ENCODE measurements at places on chromosomes 16 and 17.

- no peaks in the 10 kb centered on the region for H3K36me3 ChIP-seq
- no peak overlapping the region for H3K4me3 ChIP-seq
- H3K27me3 ChIP-seq: no peaks in the 10 kb centered on the region
- no peaks in the 10 kb centered on the region for H3K4me1 ChIP-seq
- no peak for DNase-seq
Measured at GRCh38 chr16:12613131-12613991, 190.3 kb downstream of the CPPED1 start.

DNA sequence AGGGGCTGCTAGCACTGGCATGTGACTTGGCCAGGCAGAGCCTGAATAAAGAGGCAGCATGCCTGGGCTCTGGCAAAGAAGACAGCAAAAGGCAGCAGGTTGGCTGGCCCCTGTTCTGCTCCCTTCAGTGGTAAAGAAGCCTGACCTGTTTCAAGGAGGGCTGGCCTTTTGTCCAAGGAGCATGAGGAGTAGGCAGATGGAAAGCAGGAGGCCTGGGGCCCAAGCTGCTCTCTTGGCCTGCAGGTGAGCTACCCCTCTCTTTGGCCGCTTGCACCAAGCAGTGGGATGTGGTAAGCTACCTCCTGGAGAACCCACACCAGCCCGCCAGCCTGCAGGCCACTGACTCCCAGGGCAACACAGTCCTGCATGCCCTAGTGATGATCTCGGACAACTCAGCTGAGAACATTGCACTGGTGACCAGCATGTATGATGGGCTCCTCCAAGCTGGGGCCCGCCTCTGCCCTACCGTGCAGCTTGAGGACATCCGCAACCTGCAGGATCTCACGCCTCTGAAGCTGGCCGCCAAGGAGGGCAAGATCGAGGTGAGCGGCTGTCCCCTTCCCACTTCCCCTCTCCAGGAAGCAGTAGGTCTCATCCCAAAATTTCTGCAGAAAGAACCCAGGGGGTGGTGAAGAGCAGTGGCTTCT, 8.0 kb downstream of the TRPV2 start:
- peaks cover 25% of the 10 kb centered on the region for H3K4me1 ChIP-seq
- no peak for DNase-seq
- H3K36me3 ChIP-seq: peaks cover 81% of the 10 kb centered on the region
- H3K4me3 ChIP-seq: no peak overlapping the region
- no peak overlapping the region for H3K27ac ChIP-seq

DNA sequence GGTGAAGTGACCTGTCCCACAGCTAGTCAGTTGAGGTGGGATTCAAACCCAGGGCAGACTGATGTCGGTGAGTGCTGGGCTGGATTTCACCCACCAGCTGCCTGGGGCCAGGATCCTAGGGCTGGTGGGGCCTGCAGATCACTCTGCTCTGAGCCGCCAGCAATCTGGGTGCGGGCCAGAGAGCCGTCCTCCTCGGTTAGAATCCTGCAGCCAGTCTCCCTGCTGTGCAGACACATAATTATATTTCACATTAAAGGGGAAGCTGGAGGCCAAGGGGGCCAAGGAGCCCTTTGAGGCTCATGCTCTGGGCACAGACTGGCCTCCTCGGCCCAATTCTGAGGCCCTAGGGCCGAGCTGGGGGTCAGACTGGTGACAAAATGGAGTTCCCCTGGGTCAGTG, 996 bp upstream of the KCNJ12 start:
- H3K36me3 ChIP-seq: no peaks in the 10 kb centered on the region
- no peak overlapping the region for H3K4me3 ChIP-seq
- no peak for DNase-seq
- H3K4me1 ChIP-seq: no peaks in the 10 kb centered on the region

DNA sequence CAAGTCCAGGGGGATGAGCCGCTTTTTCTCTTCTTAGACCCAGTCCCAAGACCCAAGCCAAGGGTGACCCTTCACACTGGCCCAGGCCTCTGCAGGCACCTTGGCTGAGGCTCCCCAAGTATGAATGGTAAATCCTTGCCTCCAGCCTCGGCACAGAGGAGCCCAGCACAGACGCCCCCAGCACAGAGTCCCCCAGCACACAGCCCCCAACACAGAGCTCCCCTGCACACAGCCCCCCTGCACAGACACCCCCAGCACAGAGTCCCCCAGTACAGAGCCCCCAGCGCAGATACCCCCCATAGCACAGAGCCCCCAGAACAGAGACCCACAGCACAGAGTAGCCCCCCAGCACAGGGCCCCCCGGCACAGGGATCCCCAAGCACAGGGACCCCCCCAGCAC, 1.0 kb upstream of the MCRIP2 start:
- no peaks in the 10 kb centered on the region for H3K27me3 ChIP-seq
- H3K4me3 ChIP-seq: no peak overlapping the region
- no peaks in the 10 kb centered on the region for H3K36me3 ChIP-seq
- no peak for DNase-seq
- H3K4me1 ChIP-seq: no peaks in the 10 kb centered on the region

DNA sequence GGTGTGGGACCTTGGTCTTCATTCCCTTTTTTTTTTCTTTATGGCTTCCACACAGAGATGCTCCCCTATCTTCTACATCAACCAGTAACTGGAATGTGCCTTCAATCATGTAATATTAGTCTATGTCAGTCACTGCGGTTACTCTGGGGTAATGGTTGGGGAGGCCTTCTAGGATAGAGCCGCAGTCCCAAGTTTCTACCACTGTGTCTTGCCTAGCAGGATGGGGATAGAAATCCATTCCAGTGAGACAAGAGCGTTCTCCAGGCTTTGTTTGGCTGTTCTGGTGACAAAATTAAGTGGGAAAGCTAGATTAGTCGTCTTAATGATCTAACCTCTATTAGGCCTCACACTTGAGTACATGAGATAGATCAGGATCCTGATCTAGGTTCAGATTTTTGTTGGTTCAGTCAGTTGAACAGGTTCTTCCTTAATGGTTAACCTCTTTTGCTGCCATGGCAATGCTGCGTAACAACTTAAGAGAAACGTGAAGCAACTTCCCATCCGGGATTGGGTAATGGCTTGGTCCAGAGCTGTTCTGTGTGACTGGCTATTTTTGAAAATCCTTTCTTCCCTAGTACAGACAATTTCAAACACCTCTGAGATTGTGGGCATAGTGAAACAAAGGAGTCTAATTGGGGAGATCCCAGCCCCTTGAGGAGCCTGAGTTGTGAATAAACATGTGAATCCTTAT, 8.7 kb downstream of the MSL1 start:
- H3K4me3 ChIP-seq: no peak overlapping the region
- no peaks in the 10 kb centered on the region for H3K27me3 ChIP-seq
- no peak overlapping the region for H3K27ac ChIP-seq
- peaks cover 75% of the 10 kb centered on the region for H3K36me3 ChIP-seq
- no peaks in the 10 kb centered on the region for H3K4me1 ChIP-seq

GRCh38 chr16:10441726-10442125, 55.9 kb downstream of the ATF7IP2 start:
- no peak for DNase-seq
- no peak overlapping the region for H3K27ac ChIP-seq
- H3K4me3 ChIP-seq: no peak overlapping the region
- H3K27me3 ChIP-seq: no peaks in the 10 kb centered on the region
- H3K4me1 ChIP-seq: no peaks in the 10 kb centered on the region
